Epithelial cell of alveolus of lung (primary cell): ENCODE measurements at places on chromosomes 7 and 10. TPM values are rescaled to one million over a fixed set of nuclear protein-coding genes. Genes with fewer than 3 reads are reported as not detected.

The KCNMA1 gene
- 1.8 and 7.0 TPM in 2 replicates for total RNA-seq

The CCDC172 gene
- total RNA-seq = not detected in 2 replicates

The AGAP6 gene
- 1.6 and 3.7 TPM in 2 replicates for total RNA-seq

The CLCN1 gene
- total RNA-seq = 0.13 TPM in 1 of 2 replicates, not detected in the other

The ZDHHC16 gene
- total RNA-seq = 48.8 and 65.8 TPM in 2 replicates
